ENCODE measurements at places on chromosomes 13 and 19. TPM values are rescaled to one million over a fixed set of nuclear protein-coding genes. Genes with fewer than 3 reads are reported as not detected.

- no peak for DNase-seq
Measured at GRCh38 chr13:29454931-29455481, 140.5 kb downstream of the SLC7A1 start.

GRCh38 chr13:44576351-44577235 is 463 bp upstream of the TSC22D1 start:
- DNase-seq: peak; percentile 14

DNA sequence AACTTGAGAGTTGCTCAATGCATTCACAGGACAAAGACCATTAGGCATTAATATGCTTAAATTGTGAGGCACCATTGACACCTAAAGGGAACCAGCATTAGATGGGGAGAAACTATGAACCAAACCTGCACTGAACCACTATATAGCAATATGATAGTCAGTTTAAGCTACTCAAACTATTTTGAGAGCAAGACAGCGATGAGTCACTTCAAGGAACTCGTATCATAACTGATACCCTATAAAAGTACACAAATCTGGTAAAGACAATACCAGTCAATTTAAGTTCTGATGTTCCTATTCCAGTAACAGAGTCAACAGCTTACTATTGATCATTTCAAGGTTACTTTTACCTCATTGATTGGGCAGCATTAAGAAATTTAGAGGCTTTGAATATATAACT is 151.3 kb upstream of the ATXN8OS start:
- DNase-seq: no peak

GRCh38 chr13:24629320-24629719 is 50.9 kb upstream of the ATP12A start:
- DNase-seq: no peak

- no peak for DNase-seq
Measured at GRCh38 chr13:24654741-24655140, 25.5 kb upstream of the ATP12A start.

DNA sequence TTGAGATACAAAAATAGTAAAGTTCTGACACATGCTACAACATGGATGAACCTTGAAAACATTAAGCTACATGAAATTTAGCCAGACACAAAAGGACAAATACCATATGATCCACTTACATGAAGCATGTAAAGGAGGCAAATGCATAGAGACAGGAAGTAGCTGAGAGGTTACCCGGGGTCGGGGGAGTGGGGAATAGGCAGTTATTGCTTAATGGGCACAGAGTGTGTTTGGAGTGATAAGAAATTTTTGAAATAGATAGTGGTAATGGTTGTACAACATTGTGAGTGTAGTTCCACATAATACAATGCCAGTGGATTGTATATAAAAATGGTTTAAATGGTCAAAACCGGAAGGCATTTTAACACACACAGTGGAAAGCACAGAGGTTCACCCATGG is 4.3 kb downstream of the N4BP2L1 start:
- DNase-seq: no peak

GRCh38 chr13:28553971-28554370 is 59.0 kb upstream of the FLT1 start:
- DNase-seq: no peak

- DNase-seq: no peak
Measured at GRCh38 chr19:29813642-29814041, 1.9 kb downstream of the CCNE1 start.

- DNase-seq: no peak
Measured at GRCh38 chr19:19493841-19494546, 21.4 kb downstream of the TSSK6 start.

DNA sequence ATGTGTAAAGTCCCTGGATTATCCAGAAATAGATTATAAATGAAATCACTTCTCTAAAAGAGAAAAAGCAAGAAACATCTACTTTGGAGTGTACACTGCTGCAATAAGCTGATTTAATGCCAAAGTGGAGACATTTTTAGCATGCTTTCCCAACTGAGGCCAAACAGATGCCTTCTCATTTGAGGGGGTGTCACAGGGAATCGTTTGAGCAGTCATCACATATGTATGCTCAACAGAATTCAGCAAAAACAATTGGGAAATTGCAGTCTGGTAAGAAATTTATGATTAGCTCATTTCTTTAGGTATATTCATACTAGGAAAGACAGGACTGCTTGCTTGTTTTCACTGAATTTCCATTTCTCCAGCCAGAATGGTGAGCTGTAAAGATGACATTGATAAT is 27.3 kb upstream of the TPP2 start:
- no peak for DNase-seq

DNA sequence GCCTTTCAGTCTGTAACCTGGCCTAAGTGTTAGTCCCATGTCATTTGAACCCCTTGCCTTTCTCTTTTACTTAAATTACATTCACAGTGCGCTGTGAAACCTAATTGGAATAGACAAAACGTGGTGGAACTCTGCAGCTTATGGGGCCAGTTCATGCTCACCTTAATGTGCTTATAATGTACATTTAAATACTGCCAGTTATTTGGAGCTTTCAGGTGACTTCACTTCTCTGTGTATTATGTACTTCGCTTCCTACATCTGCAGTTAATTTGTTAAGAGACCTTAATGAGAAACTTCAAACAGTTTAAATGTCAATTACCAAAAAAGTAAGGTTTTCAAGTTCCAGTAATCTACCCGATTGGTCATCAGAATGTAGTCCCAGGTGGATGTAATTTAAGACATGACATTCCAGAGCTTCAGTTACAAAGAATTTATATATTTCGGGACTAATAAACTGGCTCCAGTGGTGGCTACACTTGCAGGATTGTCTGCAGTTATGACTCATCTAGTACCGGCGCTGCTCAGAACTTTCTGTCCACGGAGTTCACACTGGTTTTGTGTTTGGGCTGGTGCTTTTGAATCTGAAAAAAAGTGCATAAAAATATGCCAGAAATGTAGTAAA is 125.3 kb downstream of the TM9SF2 start:
- no peak for DNase-seq

GRCh38 chr19:35908973-35909683 is 1.0 kb upstream of the TYROBP start:
- DNase-seq: no peak

- DNase-seq: no peak
Measured at GRCh38 chr13:102856557-102856956, 10.7 kb downstream of the ERCC5 start.

- DNase-seq: no peak
Measured at GRCh38 chr19:566403-566802, 6.0 kb upstream of the BSG start.

GRCh38 chr19:55913643-55914268 is 18.4 kb downstream of the NLRP13 start:
- DNase-seq: no peak

DNA sequence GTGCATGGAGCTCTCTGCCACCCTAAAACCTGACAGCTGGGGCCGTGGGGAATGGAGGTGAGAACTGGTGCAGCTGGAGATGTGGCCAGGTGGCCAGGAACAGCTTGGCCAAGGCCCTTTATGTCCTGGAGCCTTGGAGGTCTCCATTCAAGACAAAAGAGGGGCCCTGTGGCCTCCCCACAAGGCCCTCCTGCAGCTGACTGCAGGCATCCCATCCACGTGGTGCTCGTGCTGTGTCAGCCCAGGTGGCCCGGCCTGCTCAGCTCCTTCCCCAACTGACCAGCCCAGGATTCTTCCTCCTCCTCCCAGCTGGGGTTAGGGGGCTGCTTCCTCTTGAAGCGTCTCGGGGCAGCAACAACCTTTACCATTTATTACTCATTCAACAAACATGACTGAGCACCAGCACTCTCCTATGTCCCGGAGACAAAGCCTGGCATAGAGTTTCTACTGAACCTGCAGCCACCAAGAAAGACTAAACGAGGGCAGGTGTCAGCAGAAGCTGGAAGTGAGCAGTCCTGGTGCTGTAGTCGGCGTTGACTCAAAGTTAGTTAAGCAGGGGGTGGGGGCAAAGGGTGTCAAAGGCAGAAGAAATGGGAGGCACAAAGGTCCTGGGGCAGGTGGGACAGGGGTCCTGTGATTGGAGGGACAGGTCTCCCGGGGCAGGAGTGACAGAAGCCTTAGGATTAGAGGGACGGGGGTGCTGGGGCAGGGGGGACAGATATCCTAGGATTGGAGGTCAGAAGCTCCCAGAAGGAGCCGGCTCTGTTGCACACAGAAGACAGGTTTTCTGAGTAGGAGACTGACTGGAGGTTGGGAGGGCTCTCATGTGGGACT is 23.3 kb upstream of the C13orf46 start:
- DNase-seq: no peak

GRCh38 chr19:55063492-55063843 is 520 bp upstream of the RDH13 start:
- DNase-seq: no peak

GRCh38 chr19:2413629-2414028 is 13.8 kb downstream of the TIMM13 start:
- DNase-seq: no peak

DNA sequence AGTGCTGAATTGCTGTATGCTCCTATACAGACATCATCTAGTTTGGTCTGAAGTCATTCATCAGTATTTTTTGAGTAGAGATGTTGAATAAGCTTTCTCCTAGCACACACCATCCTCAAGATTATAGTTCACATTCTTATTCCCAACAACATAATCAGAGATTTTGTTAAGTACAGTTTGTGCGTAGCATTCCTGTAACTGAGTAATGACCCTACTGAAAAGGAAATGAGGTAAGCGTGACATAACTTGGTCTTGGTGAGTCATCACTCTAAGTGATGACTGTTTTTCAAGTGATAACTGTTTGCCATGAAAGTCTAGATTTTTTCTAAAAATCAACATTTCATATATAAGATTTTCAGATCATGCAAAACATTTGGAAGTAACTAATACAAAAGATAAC is 18.5 kb upstream of the FAM216B start:
- no peak for DNase-seq

DNA sequence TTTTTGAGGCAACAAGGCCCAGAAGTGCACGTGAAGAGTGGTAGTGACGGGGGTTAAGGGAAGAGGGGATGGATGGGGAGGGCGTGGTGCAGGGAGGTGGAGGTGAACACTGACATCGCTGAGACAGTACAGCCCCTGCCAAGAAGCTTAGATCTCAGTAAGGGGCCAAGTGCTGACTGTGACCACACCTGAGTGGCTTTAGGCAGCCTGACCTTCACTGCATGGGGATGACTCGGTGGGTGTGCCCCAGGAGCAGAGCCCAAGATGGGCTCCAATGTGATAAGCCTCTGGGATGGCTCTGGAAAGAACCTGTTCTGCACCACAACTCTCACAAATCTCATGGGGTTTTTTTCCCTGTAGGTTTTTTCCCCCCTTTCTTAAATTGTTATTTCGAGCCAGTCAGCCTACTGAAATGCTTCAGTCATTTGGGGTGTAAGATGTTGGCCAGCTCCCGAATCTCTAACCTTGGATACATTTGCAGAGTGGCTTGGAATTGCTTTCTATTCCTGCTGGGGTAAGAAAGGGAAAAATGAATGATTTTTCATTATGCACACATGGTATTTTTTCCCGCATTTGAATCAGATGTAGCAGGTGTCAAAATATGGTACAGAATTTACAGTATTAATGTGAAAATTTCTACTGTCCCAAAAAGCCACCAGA is 165.0 kb downstream of the TM9SF2 start:
- DNase-seq: no peak

The NBEA gene
- 3.7 TPM for total RNA-seq

The IQCN gene
- 12.3 TPM for total RNA-seq

The CGB5 gene
- not detected for total RNA-seq

The HNRNPA1L2 gene
- total RNA-seq: 17.1 TPM

The TMEM238 gene
- total RNA-seq: 10.8 TPM

The SLC8A2 gene
- total RNA-seq: not detected

The CGB8 gene
- not detected for total RNA-seq

The PLA2G4C gene
- 1.3 TPM for total RNA-seq

The DIRAS1 gene
- total RNA-seq: 0.56 TPM

The CEACAM6 gene
- total RNA-seq: not detected

The EXOC3L2 gene
- not detected for total RNA-seq

The ANGPTL4 gene
- not detected for total RNA-seq

Data from T-cell (primary cell).